Activated T-helper 17 cell treated with anti-CD3 and anti-CD28 coated beads, Interleukin-2, amount 50 U/mL, for 72 hours (primary cell): ENCODE measurements at places on chromosomes 6 and 20. TPM values are rescaled to one million over a fixed set of nuclear protein-coding genes. Genes with fewer than 3 reads are reported as not detected.

DNA sequence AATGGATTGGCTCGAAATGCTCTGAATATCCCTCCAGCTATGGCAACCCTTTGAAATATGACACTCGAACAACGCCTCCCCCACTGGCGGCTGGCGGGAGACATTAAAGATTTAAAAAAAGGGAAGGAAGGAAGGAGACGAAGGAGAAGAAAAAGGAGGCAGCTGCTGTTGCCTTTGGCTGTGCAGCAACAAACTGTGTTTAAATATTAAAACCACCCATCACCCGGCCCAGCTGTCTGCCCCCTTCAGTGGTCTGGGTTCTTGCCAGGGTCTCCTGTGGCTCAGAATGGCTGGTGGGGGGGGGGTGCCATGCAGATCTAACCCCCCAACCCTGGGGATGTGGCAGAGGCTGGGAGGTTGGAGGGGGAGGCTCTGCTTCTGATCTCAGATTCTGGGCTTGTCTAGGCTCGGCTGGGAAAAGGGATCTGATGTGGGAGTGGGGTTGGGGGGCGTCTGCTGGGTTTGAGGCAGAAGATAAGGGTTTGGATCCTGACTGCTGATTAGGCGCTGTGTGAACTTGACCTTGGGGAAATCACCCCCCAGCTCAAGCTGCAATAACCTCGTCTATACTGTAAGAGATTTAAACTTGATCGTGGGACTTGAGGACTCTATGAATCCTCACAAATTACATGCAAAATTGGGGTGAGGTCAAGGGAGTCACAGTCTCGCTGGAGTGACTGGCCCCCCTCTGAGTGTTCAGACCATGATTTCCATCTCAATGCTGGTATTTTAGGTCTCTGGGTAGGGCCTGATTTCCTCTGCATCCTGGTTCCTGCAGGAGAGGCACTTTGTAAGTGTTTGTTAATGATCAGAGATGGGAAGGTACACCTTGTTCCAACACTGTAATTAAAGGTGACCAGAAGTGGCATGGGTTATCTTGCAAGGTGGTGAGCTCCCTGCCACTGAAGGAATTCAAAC lies 40.3 kb upstream of the BLCAP start:
- H3K27ac ChIP-seq, result no peak overlapping the region
- peaks cover 43% of the 10 kb centered on the region for H3K27me3 ChIP-seq
- no peak overlapping the region for H3K4me3 ChIP-seq
- H3K36me3 ChIP-seq, result no peaks in the 10 kb centered on the region
- no peak for ATAC-seq

DNA sequence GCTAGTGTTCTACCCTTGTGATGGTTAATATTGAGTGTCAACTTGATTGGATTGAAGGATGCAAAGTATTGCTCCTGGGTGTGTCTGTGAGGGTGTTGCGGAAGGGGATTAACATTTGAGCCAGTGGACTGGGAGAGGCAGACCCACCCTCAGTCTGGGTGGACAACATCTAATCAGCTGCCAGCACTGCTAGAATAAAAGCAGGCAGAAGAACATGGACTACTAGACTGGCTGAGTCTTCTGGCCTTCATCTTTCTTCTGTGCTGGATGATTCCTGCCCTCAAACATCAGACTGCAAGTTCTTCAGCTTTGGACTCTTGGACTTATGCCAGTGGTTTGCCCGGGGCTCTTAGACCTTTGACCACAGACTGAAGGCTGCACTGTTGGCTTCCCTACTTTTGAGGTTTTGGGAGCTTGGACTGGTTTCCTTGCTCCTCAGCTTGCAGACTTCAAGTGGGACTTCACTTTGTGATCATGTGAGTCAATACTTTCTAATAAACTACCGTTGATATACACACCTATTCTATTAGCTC lies 50.1 kb downstream of the SDHAF4 start:
- no peaks in the 10 kb centered on the region for H3K4me1 ChIP-seq
- H3K27me3 ChIP-seq, result peaks cover 3% of the 10 kb centered on the region
- H3K27ac ChIP-seq, result no peak overlapping the region
- no peak overlapping the region for H3K4me3 ChIP-seq
- no peak for ATAC-seq

DNA sequence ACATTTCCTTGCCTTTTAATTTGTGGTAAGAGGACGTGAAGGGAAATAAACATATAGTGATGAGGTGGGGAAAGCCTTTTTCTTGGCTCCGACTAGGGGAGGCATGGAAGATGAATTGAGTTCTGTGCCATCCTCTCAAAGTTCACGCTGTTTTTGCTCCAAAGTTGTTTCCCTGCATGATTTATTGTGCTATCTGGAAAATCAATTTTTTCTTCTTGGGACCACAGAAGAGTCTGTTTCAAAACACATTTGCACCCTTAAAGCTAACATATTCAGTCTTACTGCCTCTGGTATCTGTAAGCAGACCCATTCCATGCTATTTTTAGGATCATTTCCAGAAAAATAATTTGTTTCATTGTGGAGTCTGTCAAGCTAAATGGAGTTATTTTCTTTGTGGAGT lies 57.6 kb upstream of the KCNG1 start:
- peaks cover 35% of the 10 kb centered on the region for H3K27me3 ChIP-seq
- no peak overlapping the region for H3K27ac ChIP-seq
- no peak for ATAC-seq
- H3K4me1 ChIP-seq, result no peaks in the 10 kb centered on the region
- H3K36me3 ChIP-seq, result no peaks in the 10 kb centered on the region

DNA sequence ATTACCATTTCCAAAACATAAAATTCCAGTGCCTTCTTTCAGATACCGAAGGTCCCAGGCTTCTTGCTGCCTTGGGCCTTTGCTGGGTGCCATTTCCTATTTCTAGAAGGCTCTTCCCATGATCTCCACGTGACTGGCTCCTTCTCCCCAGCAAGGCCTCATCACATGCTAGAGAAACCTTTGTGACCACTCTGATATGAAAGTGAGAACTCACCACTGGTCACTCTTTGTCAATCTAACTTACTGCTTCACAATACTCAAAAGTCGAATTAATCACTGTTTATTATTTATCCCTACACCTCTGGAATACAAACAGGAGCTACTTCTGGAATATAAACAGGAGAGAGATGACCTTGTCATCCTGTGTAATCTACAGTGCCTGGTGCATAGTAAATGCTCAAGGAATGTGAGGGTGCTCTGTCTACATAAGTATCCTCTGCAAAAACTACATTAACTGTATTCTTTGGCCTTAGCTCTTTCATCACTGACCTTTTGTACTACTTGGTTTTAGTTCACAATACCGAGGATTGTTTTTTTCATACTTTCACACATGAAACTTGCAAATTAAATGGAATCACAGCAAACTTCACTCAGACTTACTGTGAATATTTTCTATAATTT lies 1.6 kb downstream of the STX7 start:
- H3K4me3 ChIP-seq, result peak overlapping the region; percentile 96
- peaks cover 15% of the 10 kb centered on the region for H3K36me3 ChIP-seq
- no peak for ATAC-seq
- H3K27me3 ChIP-seq, result no peaks in the 10 kb centered on the region
- H3K4me1 ChIP-seq, result peaks cover 23% of the 10 kb centered on the region

DNA sequence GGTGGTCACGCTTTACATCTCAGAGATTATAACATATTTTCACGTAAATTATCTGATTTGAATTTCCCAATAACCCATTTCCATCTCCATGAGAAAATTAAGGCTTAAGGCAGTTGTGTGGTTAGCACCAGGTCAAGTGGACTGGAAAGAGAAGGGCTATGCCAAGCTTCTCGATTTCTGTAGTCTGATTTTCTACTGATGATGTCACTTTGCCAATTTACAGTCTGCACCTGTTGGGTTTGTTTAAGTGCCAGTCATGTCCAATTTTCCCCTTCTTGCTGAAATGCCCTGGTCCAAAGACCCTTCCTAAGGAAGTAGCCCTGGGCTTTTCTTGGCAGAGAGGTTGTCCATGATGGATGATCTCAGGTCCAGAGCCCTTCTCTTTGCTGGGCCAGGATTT lies 562.3 kb upstream of the BTBD3 start:
- no peak for ATAC-seq
- H3K27ac ChIP-seq, result no peak overlapping the region
- no peaks in the 10 kb centered on the region for H3K27me3 ChIP-seq

DNA sequence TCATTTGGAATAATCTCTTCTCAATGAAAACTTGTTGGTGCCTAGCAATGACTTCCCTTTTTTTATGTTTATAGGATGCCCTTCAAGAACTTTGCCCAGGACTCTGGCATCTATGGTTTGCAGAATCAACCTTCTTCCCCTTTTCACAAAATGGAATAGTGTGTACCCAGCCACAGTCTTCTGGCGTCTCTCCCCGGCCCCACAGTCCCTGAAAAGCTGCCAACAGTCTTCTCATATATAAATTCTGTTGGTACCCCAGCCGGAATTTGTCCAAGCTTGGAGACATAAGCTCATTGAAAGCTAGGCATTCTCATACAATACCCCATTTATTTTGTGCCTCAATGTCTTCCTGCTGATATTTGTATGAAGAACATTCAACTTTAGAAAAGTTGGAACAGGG lies 26.4 kb upstream of the MCM3 start:
- no peak overlapping the region for H3K27ac ChIP-seq
- H3K4me1 ChIP-seq, result peaks cover 25% of the 10 kb centered on the region
- H3K27me3 ChIP-seq, result no peaks in the 10 kb centered on the region
- ATAC-seq, result no peak
- H3K4me3 ChIP-seq, result no peak overlapping the region

SLC22A23 gene
- 0.45 TPM for total RNA-seq

PKIB gene
- 1.1 TPM for total RNA-seq

SPTLC3 gene
- not detected for total RNA-seq
